ENCODE measurements at places on chromosomes 3 and 15.
A peak's percentile ranks its signal among the peaks of the same experiment; 100 is the strongest.

GRCh38 chr15:100200287-100200880 is 141.4 kb downstream of the ADAMTS17 start:
- no peak for DNase-seq

DNA sequence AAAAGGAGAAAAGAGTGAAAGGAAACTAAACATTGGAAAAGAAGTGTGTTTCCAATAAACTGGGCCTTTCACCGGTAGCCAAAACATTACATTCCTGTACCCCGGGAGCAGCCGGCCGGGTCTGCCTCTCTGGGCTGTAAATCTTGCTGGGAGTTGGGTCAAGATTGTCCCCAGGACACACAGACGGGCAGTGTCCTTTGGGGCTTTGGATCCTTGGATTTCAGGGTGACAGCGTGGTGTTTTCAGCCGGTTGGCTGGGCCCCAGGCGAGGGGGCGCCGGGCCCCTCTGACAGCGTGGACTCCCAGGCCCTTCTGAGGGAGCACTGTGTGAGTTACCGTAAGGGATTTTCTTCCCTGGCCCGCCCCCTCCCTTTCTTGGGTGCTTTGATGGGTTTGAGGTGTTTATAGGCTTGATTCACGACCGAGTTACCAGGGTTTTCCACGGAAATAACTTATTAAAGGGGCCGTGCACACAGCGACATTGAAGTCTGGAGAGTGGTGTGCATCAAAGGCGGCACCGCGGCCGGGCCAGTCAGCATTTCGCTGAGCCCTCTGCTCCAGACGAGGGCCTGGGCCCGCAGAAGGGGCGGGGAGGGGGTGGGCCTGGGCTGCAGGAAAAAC is 27.4 kb downstream of the SMAD6 start:
- DNase-seq: no peak

DNA sequence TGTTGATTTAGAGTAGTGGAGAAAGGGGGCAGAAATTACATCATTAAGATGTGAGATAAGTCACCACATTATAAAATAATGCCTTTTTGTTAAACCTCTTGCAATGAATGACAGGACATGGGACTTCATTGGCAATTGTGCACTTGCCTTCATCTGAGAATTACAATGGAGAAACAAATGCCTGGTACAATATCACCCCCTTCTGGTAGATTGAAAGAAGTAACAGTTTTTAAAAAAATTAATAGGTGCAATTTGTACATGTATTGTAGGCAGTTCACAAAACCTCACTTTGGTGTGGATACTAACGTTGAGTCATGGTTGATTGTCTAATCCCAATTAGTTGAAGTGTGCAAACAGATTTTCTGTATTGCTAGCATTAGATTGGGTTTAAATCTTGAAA is 4.6 kb upstream of the P2RY14 start:
- peak; percentile 5 for DNase-seq

GRCh38 chr3:127451321-127451720 is 139.2 kb downstream of the TPRA1 start:
- no peak for DNase-seq

- no peak for DNase-seq
Observed at GRCh38 chr15:40633178-40633577, 39.1 kb downstream of the KNL1 start.

DNA sequence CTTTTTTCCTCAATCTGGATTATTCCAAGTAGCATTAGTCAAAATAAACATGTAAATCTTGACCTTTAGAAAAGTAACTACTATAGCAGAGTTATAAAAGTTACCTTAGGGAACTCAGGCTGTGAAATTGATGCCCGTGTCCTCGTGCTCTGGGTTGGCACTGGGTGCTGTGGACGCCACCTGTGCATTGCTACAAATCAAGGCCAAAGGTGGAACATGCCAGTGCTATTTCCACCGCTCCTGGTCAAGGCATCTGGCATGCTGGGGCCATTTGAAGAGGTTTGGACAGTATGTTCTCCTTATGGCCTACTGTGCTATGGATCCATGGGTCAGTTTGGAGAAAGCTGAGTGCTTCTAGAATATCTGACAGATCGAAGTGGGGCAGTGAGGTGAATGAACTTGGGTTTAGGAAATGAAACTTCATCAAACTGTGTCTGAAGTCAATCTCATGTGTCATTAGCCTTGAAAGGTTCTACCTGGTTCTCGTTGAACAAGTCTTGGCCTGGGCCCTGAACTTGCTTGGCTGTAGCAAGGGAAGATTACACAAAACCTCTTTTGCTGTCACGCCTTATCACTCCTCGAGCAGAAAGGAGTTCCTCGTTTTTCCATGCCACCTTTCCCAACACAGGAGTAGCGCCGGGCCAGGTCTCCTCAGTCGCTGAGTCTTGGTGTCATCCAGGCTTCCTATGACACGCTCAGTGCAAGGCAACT is 397.6 kb upstream of the RGMA start:
- no peak for DNase-seq

GRCh38 chr3:184320104-184320445 is 5.7 kb downstream of the EIF4G1 start:
- peak; percentile 75 for DNase-seq

DNA sequence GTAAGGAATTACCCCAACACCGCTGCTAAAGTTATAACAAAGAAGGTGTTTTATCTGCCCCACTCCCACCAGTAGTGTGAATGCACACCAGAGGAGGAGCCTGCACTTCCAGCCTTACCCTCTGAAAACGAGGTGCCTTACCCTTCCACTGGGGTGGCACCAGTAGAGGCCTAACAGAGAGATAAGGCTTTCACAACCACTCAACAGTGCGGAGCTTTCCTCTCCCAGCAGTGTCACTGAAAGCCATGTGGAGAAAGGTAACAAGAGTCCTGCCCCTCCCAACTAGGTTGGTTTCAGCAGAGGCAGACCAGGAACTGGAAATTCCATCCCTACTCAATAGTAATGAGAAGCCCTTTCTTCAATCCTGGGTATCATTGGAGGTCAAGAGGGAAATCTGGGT is 539.2 kb downstream of the VGLL3 start:
- DNase-seq: no peak

- no peak for DNase-seq
Observed at GRCh38 chr15:92159481-92159880, 234.2 kb upstream of the ST8SIA2 start.

DNA sequence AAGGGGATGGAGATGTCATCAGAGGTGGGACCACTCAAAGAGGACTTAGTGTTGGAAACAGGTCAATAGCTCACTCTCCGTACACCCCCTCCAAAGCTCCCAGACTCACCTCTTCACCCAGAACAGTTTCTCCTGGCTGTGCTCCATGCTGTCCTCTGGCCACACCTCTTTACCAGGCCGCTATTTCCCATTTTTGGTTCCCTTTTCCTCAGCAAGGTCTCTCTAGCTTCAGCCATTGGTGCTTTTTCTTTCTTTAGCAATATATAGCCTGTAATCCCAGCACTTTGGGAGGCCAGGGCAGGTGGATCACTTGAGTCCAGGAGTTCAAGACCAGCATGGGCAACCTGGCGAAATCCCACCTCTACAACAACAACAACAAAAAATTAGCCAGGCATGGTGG is 123.6 kb upstream of the SMAD3 start:
- DNase-seq: no peak

- DNase-seq: no peak
Observed at GRCh38 chr3:137988152-137988551, 21.8 kb upstream of the CLDN18 start.

DNA sequence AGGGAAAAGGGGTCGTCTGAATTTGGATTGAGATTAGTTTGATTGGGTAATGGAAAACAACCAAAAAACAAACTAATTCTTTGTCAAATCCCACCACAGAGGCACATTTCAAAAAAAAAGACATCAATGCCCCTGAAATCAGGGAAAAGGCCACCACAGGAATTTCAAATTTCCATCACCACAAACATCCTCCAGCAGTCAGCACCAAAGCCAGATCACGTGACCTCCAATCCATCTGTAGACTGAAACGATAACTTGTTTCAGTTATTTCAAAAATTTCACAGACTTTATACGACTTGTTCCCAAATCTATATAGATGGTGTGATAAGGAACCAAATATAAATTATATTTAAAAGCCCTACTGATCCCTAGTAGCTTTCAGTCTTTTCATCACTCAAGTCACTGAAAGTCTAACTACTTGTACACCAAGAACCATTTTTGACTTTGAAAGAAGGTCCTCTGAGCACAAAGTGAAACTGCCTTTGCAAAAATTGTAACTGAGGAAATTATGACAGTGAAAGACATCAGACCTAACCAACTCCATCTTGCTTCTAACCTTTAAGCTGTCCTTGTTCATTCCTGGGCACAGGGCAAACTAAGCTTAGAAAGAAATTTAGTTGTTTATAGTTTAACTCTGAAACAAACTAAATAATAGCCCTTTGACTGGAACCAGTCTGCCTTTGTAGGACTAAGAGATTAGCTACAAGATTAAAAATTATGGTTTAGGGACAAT is 48.1 kb upstream of the PLCL2 start:
- DNase-seq: no peak

DNA sequence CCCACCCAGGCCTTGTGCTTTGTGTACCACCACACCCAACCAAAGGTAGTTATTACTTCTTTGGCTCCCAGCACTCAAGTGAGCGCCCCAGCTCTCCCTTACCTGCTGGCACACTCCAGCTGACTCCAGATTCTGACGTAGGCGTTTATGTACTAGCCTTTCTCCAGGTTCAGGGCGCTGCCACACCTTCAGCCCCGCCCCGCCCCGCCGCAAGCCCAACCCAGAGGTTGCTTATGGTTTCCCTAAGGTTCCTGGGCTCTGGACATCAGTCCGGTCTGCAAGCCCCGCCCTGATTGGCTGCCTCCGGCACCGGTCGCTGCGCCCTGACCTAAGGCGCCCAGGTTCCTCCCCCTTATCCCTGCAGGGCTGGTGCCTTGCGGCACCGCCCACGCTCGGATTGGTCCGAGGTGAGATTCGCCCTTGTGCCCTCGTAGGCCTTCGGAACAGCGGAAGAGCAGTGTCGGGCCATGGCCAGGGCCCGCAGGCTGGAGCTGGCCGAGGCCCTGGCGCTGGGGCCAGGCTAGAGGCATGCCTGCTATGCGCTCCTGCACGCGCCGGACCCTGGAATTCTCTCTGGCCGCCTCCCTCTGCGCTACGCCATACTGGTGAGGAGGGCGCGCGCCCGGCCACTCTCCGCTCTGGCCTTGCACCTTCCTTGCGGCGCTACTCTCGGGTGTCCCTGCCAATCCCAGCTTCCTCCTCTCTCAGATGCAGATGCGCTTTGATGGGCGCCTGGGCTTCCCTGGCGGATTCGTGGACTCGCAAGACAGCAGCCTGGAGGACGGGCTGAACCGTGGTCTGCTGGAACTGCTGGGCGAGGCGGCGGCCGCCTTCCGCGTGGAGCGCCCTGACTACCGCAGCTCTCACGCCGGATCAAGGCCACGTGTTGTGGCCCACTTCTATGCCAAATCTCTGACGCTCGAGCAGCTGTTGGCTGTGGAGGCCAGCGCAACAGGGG is 19.8 kb upstream of the NUDT16 start:
- peak; percentile 96 for DNase-seq

GRCh38 chr3:150970665-150971324 is 1.7 kb downstream of the CLRN1 start:
- peak; percentile 74 for DNase-seq
